ENCODE measurements at places on chromosomes 5 and 9.

DNA sequence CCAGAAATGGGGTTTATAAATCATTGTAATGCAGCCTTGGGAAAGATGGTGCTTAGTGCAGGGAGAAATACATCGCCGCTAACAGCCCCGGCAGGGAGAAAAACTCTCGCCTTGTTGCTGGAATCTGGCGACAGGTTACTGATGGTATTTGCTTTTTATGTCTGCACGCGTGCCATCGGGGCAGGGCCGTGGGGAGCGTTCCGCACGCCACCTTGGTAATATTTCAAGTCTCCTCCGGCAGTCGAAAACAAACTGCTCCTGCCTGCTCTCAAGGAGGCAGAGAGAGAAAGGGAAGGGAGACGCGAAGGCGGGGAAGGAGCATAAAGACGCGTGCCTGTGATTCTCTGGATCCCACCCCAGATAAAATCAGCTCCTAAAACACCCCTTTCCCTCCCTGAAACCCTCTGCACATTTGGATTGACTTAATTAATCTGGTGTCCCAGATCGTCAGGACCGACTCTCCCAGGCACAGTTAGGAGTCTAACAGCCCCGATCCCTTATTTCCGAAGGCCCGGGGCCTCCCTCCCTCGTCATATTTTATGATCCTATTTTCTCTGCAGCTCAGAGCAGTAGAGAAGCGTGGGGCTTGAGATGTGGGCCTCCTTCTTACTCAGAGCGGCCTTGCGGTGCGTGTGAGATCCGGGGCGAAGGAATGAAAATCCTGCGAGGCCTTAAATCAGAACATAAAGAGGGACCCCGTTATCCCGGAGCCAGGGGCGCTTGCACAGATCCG, 47.7 kb downstream of the CFAP77 start:
- no peak for DNase-seq

- DNase-seq = no peak
Observed at GRCh38 chr9:121607434-121608167, 43.8 kb upstream of the DAB2IP start.

GRCh38 chr5:169765176-169765996, 128.3 kb downstream of the DOCK2 start:
- no peak for DNase-seq

DNA sequence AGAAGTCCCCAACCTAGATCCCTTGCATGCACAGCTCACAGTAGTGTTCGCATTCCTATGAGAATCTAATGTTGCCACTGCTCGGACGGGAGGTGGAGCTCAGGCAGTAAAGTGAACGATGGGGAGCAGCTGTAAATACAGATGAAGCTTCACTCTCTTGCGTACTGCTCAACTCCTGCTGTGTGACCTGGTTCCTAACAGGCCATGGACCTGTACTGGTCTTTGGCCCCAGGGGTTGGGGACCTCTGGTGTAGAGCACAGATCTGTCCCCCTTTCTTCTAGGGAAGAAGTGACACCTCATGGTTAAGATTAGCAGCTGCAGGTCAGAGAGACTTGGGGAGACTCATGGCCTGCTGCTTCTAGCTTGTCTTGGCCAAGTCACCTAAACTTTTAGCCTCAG, 7.1 kb downstream of the ARHGEF28 start:
- DNase-seq = no peak

DNA sequence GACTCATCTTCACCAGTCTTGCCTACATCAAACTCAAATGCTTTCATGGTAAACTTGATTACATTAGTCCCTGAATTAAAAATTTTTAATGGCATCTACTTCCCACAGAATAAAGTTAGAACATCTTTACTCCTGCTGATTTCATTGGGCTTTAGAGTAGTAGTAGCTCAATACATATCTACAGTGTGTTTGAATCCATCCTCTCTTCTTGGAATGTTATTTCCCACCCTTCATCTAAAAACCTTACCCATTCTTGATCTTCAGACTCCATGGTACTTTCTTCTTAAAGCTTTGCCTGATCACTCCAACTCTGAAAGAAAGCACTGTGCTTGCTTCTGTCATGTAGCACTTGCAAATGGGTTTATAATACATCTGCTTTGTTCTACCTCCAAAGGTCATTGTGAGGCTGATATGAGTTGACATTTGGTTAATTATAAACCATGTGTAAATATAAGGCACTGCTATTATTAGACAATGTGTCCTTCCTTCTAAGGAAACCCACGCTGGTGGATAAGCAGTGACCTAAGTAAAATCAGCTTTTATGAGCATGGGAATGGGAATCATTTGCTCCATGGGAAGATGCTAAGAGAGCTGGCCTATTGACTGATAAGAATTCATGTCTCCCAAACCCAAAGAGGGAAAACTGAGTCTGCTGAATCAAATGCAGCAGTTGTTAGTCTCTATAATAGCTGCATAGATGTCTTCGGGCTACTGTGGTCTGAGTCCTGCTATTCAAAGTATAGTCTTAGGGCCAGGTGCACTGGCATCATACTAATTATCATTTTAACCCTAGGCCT, 7.5 kb upstream of the PRLR start:
- no peak for DNase-seq

- no peak for DNase-seq
Observed at GRCh38 chr5:82405618-82406204, 127.6 kb upstream of the RPS23 start.

DNA sequence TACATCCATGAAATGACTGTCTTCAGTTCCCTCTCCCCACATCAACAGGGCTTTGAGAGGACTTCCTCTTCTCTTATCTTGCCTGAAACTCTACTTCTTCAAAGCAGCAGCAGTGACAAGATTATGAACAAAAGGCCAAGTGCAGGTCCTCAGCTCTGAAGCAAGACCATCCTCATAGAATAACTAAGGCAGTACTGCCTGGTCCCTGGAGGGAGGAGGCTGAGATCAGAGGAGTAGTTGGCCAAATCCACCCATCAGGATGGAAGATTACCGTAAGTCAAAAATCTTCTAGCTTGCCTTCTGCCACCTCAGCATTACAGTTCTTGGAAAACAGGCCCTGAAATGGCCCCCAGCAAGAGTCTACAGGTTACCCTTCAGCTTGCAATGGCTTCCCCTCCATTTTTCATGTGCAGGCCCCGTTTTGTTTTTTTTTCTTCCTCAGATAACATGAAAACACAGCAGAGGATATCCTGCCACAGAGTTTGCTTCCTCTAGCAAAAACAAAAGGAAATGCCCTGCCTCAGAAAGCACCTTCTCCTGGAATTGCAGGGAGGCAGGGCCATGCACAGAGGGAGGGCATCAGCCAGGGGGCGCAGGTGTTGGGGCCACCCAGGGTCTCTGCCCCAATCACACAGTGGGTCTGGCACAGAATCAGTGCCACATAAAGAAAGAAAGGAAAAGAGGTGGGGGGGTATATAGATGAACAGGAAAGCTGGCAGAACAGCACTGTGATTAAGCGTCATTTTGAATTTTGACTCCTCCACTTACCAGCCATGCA, 40.0 kb downstream of the KLHL3 start:
- DNase-seq = peak; percentile 38

DNA sequence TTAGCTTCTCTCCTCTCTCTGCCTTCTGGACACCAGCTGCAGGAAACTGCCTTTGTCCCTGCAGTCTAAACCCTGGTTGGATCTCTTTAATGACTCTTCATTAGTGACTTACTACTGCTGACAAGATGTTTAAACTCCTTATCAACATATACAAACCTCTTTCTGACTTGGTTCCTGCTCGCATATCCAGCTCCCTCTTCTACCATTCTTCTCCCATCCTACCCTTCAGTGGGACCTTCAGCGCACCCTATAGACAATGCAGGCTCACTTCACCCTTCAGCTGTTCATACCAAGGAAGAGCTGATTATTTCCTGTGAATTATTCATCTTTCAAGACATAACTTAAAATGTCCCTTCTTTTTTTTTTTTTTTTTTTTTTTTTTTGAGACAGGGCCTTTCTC, 436.5 kb downstream of the KIAA0825 start:
- DNase-seq = no peak

DNA sequence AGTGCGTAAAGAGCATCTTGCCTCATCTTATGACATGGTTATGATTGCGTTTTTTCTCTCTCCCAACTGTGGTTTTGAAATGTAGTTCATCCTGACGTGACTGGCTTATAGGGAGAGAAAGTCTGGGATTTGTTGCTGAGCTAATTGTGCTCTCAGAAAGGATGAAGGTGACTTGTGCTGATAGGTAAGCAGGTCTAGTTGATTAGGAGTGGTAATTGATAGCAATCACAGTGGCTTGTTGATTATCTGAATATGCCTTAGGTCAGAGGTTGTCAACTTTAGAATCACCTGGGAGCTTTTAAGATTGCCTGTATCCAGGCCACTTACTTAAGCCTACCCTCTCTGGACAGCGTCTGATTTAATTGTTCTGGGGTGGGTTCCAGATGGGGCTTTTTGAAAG, 117.8 kb downstream of the TLE4 start:
- DNase-seq = no peak

DNA sequence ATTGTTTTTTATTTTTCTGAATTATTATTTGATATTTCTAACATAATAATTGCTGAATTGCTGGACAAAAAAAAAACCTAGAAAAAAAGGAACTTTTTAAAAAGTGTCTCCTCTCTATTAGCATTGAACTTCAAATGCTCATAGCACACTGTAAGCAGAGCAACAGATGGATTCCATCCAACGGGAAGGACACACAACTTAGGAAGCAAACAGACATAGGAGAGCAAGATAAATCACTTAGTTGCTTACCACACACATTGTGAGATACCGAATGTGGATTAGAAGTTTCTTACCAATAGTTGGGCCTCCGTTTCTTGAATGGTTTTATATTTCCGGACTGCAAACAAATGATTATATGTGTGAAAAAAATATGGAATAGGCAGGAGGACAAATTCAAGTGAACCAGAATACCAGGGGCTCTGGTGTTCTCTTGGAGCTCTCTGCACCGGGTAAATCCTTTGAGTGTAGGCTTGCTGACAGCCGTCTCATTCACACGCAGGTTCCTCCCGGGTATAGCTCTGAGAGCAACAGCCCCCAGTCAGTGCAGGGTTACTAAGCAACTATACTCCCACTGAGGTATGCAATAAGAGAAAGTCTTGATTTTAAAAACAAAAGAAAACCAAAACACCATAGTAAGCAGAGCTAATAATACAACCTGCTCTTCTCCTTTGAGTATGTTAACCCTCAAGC, 217.6 kb downstream of the TMEM167A start:
- no peak for DNase-seq

- no peak for DNase-seq
Observed at GRCh38 chr9:120693700-120694008, 20.6 kb downstream of the MEGF9 start.

GRCh38 chr5:143495110-143495509, 91.6 kb upstream of the NR3C1 start:
- no peak for DNase-seq

GRCh38 chr9:112970939-112971338, 41.1 kb downstream of the ZNF883 start:
- no peak for DNase-seq

DNA sequence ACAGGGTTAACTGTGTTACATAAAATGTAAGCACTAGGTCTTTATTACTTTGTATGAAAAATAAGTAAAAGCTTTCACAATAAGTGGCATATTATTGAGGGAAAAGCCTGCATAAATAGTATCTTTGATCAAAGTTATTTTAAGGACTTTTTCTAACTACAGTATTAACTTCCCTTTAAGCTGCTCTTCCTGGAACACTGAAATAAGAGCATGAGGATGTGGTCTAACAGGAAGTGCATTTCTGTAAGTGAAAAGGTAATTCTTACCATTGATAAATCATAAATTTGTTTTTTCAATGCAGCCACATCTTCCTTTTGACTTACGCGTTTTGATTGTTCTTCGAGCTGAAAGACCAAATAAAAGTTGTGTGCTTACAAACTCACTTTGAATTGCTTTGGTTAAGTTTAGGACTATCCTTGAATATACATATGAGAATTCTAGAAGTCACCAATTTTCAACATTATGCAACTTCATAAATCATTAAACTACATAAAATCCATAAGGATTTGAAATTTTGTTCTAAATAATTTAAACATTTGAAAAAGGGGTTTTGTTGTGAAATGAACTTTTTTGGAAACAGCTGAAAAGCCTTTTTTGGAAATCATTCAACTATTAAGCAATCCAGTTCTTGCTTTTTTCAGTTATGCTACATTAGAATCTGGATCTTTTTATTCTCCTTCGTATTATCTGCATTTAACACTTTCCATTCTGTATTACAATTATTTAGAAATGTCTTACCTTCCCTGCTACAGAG, 50.6 kb downstream of the RASEF start:
- DNase-seq = no peak

DNA sequence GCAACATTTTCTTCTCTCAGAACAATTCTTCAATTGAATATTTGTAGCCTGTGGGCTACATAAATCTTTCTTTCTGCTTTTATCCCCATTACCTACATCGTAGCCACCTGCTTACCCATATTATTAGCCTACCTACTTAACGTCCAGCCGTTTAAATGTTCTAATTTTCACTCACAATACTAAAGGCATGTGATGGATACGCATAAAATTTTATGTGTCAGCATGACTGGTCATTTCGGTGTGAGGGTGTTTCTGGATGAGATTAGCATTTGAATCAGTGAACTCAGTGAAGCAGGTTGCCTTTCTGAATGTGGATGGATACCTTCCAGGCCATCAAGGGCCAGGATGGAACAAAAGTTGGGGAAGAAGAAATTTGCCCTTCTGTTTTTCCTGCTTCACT, 1722.5 kb upstream of the ACO1 start:
- DNase-seq = no peak

DNA sequence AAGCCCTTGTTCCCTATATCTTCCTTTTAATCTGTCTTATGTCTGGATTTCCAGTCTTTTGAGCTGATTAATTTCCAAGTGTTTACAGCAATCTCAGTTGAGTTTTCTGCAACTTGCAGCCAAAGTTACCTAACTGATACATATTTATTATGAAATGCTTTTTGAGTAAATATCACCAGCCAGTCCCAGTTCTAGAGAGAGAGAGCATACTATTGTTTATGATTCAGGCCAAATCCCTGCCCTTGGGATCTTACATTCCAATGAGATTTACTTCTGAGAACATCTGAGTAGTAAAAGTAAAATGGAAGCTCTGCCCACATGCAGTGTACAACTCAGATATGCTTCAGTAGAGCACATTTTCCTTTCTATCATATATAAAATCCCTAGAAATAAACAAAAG, 661.7 kb downstream of the KCTD16 start:
- DNase-seq = no peak

DNA sequence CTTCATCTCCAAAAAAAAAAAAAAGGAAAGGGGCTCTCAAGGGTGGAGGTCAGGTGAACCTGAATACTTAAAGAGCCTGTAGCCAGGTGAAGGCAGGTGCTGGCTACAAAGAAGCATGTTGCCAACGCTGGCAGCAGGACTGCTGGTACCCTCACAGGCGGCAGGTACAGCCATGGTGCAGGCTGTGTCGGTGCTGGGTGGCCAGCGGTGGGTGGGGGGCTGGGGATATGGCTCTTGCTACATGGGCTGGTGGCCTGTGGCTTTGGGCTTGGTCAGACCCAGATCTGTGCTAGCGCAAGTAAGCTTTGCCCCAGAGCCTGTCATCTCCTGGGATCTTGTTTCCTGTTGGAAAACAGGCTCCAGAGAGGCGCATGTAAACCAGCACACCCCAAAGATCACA, 86.3 kb upstream of the PHYKPL start:
- DNase-seq = no peak
